Mesenteric fat pad (tissue), 1 donor: ENCODE measurements at places on chromosomes 6 and 20.

DNA sequence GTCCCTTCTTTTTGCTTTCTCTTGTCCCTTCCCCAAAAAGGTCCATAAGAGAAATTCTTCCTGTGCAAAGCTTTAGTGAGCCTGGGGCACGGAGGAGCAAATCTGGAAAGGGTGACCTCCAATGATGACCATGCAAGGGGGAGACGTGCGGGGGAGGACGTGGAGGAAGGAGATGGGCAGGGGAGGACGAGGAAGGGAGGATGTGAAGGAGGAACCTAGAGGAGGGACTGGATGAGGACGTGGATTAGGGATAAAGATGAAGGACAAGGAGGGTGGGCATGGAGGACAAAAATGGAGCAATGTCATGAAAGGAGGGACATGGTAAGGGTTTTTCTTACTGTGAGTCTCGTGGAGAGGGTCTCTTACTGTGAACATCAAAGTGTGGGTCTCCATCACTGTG, 139.5 kb downstream of the ERMARD start:
- no peak for DNase-seq

DNA sequence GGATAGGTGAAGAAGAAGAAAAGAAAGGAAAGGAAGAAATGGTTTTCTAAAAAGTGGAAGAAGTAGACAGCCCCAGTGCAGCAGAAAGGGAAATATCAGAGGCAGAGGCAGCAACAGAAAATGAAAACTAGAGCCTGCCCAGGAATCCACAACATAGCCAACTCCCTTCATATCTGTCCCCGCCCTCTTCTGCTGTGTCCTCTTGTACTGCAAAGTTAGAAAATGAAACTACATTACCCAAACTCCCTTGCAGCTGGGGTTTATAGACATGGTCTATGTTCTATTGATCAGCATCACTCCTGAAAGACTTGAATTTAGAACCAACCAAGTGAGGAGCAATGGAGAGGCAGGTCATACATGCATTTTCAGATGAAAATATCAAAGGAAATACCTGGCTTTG, 200.5 kb upstream of the PHACTR1 start:
- DNase-seq: no peak

GRCh38 chr6:118668761-118669385, 17.5 kb upstream of the CEP85L start:
- no peak for DNase-seq

DNA sequence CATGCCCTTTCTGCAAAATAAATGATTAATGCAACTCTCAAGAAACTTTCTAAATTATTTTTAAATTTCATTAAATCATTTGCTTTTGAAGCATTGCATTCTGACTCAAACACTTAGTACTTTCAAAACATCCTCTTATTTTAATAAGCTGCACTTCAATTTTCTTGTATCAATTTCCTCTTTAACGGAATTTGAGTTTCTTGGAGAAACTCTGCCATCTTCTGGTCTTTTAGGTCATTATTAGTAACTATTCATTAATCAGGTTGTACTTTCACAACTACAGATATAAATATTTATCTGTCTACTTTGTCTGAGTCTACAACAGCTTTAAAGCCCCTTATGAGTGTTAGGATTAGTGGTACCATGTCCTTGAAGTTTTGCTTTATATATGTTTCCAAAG, 30.2 kb downstream of the TMX4 start:
- DNase-seq: no peak

DNA sequence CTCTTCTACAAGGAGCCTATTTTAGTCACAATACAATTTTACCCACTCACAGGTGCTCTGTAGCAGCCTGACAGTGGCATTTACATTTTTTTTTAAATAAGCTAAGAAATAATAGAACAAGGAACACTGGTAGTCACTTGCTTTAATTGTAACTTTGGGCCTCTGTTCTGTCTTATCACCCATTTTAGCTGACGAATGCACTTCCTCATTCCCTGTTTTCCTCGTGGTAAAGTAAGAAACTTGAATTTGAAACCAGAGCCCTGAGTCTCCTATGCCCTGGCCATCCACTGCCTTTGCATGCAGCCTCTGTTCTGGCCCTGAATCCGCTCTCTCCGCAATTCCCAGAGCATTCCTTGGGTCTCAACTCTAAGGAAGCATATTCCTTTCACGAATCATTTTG, 550.6 kb downstream of the PTPRT start:
- no peak for DNase-seq

GRCh38 chr6:87701344-87701675, 723 bp downstream of the AKIRIN2 start:
- DNase-seq: no peak

GRCh38 chr6:149346078-149346477, 28.6 kb downstream of the TAB2 start:
- DNase-seq: no peak

DNA sequence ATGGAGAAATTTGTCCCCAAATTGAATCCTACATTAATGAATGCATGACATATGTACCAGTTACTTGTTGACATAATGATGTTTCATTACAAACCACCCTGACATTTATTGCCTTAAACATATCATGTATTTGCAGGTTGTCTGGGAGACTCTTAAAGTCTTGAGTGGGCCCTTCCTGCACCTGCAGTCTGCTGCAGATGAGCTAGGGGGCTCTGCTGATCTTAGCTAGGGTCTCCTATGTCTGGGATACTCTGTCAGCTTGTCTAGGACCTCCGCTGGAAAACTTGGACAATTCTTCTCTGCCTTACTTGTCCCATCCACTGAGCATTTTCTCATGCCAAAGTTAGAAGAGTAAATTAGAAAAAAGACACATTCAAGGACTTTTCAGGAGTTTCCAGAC, 581.6 kb downstream of the HAO1 start:
- no peak for DNase-seq

- no peak for DNase-seq
Measured at GRCh38 chr6:27605401-27606342, 132.8 kb upstream of the ZNF184 start.

GRCh38 chr6:108838101-108838717, 10.0 kb upstream of the ARMC2 start:
- DNase-seq: no peak

DNA sequence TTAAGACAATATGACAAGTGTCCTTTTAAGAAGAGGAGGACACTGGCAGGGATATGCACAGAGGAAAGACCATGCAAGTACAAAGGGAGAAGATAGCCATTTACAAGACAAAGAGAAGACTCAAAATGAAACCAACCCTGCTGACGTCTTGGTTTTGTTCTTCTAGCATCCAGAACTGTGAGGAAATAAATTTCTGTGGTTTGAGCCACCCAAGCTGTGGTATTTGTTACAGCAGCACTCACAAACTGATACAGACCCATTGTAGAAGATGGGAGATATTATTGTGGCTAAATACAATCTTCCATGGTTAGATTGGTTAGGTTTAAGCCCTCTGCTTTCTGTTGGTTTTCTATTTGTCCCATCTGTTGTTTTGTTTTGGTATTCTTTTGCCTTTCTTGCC, 88.6 kb upstream of the SLC35F1 start:
- DNase-seq: no peak

- DNase-seq: no peak
Measured at GRCh38 chr20:37407573-37408002, 61.6 kb downstream of the SRC start.

GRCh38 chr6:12385316-12385715, 95.2 kb downstream of the EDN1 start:
- no peak for DNase-seq

GRCh38 chr20:12177657-12178293, 260.1 kb downstream of the BTBD3 start:
- no peak for DNase-seq

DNA sequence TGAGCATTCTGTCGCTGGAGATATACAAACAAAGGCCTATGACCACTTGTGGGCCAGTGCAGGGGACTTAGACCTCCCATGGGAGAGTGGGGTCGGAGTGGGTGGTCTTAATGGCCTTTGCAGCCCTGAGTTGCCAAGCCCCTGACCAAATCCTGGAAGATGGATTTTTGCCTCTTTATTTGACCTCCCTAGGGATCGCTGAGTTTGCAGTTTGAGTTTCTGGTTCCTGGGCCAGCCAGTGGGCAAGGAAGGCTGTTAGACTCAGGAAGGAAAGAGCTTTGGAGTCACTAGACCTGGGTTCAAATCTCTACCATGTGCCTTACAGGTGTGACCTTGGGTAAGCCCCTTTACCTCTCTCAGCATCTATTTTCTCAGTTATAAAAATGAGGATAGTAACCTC, 94.1 kb downstream of the CD40 start:
- no peak for DNase-seq

GRCh38 chr6:142297996-142298753, 3.6 kb upstream of the ADGRG6 start:
- no peak for DNase-seq

- no peak for DNase-seq
Measured at GRCh38 chr20:32991383-32991782, 12.8 kb downstream of the SUN5 start.

- no peak for DNase-seq
Measured at GRCh38 chr6:129671442-129672340, 38.3 kb downstream of the ARHGAP18 start.

- DNase-seq: no peak
Measured at GRCh38 chr20:50110141-50111047, 2.6 kb downstream of the UBE2V1 start.

- peak; percentile 77 for DNase-seq
Measured at GRCh38 chr20:4052139-4052480, 36.8 kb upstream of the RNF24 start.

DNA sequence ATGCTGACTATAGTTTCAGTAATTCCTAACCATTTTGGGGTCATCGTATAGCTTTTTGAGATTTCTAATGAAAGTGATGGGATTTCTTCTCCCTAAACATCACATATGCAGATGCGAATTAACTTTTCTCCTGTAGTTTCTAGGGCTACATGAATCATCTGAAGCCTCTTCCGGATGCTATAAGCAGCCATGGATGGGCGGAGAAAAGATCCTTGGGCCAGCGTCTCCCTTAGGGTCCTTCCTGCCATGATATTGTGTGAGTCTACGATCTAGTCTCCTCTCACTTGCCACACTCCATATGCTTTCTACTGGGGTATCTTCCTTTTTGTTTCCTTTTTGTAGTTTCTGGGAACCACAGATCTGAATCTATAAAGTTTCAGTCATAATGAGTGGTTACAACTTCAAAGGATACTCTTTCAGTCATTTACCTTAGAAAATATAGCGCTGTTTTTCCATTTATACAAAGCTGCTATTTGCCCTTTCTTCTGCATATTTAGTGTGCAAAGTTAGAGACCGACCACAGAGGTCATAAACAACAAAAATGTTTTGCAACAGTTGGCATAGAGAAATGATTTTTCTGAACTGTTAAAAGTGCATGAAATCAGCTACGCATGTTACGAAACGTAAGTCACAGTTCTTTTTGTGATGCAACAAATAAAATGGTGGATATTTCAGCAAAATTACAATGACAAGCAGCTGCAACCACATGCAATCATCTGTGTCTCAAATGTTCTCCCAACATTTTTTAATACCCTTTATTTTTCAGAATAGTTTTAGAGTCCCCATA, 396.2 kb upstream of the SLC35B3 start:
- no peak for DNase-seq

GRCh38 chr6:46137387-46137786, 7.6 kb downstream of the ENPP4 start:
- DNase-seq: no peak

DNA sequence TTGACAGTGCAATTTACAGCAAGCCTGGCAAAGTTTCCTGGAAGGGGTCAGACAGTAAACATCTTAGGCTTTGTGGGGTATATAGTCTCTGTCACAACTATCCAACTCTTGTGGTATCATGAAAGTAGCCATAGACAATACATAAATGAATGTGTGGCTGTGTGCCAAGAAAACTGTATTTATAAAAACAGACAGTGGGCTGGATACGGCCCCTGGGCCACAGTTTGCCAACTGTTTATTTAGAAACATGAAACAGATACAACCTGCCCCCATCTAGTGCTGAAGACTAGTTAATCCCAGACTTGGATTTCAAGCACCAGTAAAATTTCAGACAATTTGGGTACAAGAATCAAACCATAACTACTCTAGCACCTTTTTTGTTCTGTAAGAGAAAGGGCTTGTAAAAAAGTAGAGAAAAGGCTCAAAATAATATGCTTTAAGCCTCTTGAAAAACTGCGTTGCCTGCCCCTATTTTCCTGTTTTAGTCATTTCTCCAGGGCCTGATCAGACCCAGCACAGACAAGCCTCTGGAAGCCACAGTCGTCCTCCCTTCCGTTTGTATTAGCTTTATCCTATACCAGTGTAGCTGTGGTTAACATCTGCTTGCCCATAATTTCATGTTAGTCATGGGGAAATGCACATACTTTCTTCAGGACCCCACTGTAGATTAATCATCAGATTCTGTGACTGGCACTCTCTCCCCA, 30.8 kb downstream of the JAG1 start:
- DNase-seq: no peak

DNA sequence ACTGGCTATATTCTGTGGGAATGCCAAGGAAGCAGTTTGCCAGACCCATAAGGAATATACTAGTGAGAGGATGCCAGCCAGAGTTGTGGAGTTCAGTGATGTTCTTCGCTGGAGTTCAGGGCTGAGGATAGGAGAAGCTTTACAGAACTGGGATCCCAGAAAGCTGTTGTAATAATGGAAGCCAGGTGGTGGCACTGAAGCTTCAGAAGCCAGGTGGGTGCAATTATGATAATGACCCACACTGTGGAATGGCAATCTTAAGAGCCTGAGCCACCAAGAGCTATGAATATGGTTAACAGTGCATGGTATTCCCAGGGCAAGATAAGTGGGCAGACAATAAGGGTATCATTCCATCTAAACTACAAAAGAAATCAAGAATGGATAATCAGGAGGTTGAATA, 25.1 kb upstream of the ENPP1 start:
- DNase-seq: no peak

- no peak for DNase-seq
Measured at GRCh38 chr6:30184417-30185031, 21.2 kb downstream of the TRIM15 start.

DNA sequence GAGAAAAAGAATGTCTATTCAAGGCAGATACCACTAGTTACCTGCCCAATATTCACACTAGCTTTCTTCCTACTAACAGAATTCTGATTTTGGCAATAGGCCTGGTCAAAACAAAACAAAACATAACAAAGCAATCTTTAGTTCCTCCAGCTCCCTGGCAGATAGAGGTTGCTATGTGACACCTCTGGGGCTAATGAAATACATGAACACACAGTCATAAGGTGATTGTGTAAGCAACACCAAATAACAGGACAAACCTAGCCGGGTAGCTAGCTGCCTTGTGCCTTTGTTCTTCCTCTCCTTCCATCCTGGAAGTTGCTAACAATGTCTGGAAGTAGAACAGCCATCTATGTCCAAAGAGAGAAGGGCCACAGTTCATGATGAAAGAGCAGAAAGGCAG, 6.0 kb upstream of the HMGN3 start:
- DNase-seq: no peak

DNA sequence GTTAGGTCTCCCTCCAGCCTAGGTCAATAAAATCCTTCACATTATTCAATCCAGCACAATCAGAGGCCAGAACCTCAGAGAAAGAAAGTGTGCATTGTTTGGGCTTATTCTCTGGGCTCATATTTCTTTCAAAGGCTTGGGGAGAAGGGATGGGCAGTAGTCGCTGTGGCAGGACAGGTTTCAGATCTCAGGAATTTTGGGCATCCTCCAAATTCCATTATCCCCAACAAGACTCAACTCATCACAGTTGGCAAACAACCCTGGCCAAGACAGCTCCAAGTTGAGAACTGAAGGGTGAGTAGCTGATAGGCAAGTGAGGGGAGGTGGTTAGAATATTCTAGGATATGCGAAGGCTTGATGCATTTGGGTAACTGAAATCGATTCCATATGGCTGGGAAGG, 27.2 kb upstream of the CHD6 start:
- no peak for DNase-seq
